ENCODE measurements at places on chromosomes 4 and X.
A peak's percentile ranks its signal among the peaks of the same experiment; 100 is the strongest.

GRCh38 chr4:124650614-124651013, 61.9 kb downstream of the ANKRD50 start:
- DNase-seq, result no peak

DNA sequence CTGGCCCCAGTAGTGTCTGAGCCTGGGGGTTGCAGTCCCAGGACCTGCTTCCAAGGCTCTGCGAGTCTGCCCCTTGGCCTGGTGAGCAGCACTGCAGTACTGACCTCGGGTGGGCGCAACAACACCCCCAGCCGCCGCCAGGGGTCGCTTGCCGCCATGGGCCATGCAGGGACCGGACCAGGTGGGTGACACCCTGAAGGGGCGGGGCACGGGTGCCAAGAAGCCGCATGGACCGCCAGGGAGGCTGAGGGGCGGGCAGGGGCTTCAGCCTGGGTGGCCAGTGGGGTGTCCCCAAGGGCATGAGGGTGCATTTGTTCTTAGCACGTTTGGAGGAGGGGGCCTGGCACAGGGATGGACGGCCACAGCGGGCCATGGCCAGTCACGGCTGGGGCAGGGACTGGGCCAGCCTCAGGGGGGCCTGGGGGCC, 25.0 kb downstream of the TACC3 start:
- DNase-seq, result peak; percentile 82

GRCh38 chr4:22019676-22020075, 71.1 kb upstream of the KCNIP4 start:
- DNase-seq, result no peak

DNA sequence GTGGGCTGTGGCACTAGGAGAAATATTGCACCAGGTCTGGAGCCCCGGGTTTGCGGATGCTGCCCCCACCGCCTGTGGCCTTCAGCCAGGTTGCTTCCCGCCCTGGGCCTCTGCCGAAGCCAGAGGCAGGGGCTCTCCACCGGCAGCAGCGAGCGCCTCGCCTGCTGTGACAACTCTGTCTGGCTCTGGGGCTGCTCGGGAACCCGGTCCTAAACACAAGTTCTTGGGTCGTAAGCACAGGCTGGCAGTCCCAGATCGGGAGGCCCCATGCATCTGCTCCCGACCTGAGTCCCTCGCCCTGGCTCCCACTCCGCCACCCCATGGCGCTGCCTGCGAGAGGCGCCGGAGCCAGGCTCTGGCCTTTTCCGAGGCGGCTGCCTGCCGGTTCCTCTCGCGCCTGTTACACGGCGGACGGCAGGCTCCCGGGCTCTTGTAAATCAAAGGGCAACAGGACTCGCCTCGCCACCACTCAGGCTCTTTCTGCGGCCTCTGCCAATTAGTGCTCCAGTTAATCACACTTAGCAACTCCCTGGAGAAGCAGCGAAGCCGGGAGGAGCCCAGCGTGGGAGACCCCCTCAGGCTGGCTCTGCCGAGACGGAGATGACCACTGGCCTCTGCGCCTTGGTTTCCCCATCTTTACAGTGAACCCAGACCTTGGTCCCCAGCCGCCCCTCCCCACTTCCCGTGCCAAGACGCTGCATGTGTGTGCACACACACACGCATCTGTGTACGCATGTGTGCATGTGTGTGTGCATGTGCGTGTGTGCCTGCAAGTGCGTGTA, 109.2 kb downstream of the DCTD start:
- DNase-seq, result no peak

DNA sequence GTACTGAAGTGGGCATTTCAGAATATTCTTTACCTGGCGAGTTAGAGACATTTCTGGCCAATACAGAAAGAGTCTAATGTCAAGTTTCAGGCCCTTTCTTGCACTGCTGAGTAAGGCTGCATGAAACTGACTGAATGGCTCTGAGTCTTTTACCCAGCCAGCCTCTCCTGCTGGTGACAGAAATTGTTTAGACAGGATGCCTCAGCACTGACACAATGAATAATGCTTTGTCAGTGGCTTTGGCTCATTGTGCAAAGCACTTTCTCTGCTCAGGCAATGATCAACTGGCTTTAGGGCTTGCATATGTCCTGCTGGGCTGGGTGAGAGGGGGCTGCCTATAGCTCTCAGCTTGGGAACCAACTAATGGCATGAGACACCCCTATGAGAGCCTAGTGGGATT, 45.5 kb downstream of the CLNK start:
- DNase-seq, result no peak

- no peak for DNase-seq
Measured at GRCh38 chr4:3630598-3631543, 98.6 kb upstream of the LRPAP1 start.

DNA sequence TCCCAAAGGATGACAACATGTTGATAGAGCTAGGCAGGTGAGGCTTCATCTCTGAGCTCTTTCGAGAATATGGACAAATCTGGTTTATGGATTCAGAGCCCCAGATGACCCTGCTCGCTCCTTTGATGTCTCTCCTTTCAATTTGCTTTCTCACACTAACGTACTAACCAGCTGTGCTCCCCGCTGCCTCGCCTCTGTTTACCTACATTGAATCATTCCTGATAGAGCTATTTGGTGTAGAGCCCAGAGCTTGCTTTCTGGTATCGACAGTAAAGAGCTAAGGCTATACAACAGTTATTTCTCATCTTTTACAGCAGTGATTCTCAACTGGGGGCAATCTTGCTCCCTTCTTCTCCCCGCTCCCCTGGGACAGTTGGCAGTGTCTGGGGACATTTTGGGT, 8.9 kb upstream of the PHKA2 start:
- DNase-seq, result no peak

GRCh38 chr4:121306931-121307330, 73.9 kb downstream of the QRFPR start:
- DNase-seq, result no peak

GRCh38 chr4:175767150-175767549, 44.9 kb downstream of the GPM6A start:
- DNase-seq, result no peak

DNA sequence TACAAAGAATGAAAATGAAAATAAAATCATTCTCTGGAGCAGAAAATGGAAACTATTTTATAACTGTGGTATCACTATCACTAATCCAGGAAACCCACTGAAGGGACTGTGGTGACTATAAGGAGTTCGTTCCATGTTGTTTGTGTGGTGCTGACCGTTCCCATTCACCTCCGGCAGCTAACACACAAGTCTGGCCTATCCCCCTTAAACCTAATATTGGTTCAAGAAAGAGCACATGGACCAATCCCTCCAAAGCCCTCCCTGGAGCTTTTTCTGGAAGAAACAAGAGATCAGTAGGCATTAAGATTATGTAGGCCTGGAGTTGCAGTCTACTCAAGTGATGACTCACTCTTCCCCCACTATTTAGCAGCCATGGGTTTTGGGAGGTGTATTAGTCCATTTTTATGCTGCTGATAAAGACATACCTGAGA, 25.9 kb upstream of the FAM241A start:
- no peak for DNase-seq

Measured in HepG2 (cell line).